ENCODE measurements at places on chromosomes 6 and 20. TPM values are rescaled to one million over a fixed set of nuclear protein-coding genes. Genes with fewer than 3 reads are reported as not detected.

- H3K27ac ChIP-seq, result no peak overlapping the region
- H3K4me1 ChIP-seq, result peaks cover 4% of the 10 kb centered on the region
- H3K27me3 ChIP-seq, result no peaks in the 10 kb centered on the region
- no peaks in the 10 kb centered on the region for H3K36me3 ChIP-seq
- no peak overlapping the region for H3K4me3 ChIP-seq
These were observed 35.8 kb upstream of the IGF2R start for GRCh38 chr6:159933077-159933476.

DNA sequence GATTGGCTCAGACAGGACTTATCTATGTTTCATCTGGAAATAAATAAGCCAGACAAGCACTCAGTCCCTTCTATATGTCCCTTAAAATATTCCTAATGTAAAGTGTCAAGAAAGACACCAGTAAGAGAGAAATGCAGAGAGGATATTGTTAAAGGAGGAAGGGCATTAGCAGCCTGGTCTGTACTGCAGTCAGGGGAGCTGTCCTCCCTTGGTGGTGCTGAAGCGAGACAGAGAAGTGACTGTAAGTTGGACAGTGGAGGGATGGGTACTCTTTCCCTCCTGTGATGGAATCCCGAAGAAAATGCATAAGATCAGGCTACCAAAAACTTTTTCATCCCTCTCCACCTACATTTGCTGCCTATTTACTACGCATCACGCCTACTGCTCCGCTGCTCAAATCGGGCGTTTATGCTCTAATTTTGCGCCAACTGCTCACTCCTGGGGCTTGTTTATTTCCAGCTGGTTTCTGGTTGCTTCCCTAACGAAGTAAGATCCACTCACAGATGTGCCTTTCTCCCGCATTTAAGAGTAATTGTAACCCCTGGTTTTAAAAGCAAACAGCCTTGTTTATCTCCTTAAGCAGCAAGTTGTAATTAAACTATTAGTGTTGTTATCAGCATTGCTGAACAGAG, 35.2 kb downstream of the PHACTR1 start:
- no peak overlapping the region for H3K4me3 ChIP-seq
- H3K36me3 ChIP-seq, result no peaks in the 10 kb centered on the region
- H3K27ac ChIP-seq, result no peak overlapping the region
- peak; percentile 50 for DNase-seq
- H3K4me1 ChIP-seq, result peaks cover 14% of the 10 kb centered on the region

Gene DNAH8
- total RNA-seq, result 0.02 TPM

Gene TBXT
- total RNA-seq, result not detected

Gene YTHDF1
- total RNA-seq, result 25.3 TPM
